ENCODE measurements at places on chromosomes 7 and 10.

DNA sequence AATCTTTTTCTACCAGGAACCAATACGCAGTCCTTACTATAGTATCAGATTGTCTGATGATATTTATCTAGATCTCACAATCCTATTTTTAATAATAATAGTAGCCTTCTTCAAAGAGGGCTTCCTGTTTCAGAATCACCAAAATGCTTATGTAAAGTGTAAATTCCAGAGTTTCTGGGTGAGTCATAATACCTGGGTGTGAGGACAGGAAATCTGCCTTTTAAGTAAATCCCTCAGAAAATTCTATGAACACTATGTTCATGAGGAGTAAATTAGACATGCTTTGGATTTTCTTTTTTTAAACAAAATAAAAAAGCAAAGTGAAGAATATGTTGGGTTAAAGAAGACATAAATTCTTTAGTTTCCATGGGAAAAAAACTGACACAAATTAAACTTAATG is 20.5 kb downstream of the DKK1 start:
- no peak for DNase-seq

- DNase-seq = no peak
Measured at GRCh38 chr10:113882240-113882639, 27.8 kb downstream of the NHLRC2 start.

DNA sequence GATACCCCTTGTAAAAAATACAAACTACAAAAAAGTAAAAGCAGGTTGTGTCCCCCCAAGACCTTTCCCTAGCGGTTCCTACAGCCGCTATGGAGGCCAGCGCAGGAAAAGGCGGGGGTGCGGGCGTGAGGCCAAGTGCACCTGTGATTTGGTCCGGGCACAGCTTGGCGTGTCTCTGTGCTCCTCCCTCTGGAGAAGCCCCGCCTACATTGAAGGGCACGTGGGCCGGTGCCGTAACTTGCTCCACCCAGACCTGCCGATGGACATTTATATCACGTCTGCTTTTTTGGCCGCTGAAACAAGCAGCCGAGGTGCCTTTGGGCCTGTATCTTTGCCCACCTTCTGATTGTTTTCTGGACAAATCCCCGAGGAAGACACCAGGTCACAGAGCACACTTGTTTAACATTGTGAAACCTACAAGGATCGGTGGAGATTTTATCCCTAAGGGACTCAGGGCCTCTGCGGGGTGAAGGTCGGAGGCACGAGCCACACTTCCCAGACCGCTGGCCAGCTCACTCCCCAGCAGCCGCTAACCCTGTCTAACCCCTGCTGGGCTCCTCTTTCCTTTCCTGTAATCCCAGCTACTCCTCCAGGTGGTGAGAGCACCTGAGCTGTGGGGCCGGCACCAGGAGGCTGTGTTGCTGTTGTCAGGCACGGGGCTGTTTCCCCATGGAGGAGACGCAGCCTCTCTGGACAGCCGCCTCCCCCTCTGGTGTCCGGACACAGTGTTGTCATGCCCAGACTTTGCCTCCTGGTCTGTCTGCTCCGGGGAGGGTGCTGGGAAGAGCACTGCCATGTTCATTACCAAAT is 18.8 kb upstream of the INPP5A start:
- no peak for DNase-seq

DNA sequence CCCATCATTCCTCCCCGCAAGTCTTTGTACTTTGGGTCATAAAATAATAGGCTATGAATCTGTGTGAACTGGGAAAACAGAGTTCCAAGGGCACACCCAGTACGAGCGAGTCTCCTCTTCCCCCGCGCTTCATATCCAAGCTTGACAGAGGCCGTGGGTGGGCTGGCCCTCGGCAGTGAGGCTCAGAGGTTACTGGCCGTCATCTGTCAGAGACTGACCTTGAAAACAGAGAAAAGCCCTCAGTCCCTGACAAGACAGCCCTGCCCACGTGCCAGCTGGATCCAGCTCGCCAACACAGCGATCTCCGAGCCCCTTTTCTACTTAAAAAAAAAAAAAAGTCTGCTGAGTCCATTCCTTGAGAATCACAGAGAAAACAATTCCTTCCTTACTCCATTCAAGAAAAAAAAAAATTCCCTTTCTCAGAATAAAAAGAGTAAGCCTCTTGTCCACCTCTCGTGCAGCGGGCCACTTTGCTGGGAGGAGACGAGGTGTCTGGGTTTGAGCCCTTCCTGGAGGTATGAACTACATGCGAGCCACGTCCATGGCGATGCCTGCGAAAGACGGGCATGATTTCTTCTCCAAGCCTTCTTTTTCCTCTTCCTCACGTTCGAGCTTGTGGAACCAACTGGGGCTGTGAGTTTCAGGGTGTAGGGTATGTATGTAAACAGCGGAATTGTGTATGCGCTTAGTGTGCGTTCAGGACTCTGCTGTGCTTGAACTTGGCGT is 744 bp upstream of the BICC1 start:
- no peak for DNase-seq

DNA sequence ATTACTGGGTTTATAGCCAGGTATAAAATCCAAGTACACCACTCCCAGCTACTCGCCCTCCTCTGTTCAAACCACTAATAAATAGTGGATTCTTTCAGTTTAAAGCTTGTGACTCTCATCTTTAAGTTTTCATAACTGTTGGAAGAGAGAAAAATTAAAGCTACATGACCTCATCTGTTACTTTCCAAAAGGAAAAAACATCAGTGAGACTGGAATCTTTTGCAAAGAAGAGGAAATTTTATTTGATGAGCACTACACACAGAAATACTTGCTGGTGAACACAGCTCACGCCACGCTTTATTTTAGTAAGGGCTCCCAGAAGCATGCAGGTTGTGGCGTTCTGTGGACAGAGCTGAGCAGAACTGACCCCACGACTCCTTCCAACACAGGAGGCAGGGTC is 527.0 kb upstream of the MGMT start:
- DNase-seq = no peak

DNA sequence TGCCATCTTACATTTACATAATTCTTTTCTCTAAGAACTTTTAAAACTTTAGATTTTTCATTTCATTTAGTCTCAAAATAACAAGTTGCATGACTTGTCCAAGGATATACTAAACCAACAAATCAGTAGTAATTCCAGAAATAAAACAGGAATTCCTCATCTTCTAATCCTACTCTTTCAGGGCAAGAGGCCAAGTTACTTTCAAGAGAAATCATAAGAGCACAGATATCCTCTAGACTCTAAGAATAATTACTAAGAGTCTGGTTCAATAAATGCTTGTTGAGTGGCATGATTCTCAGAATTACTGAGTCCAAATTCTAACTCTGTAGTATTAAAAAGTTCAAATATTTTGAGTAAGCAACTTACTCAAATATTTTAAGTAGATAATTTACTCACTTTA is 12.9 kb downstream of the PDZD8 start:
- DNase-seq = no peak
